AG08396 (cell line): ENCODE measurements at places on chromosomes 4 and X.

GRCh38 chrX:111005166-111005565, 90.8 kb upstream of the PAK3 start:
- DNase-seq: no peak

GRCh38 chr4:38223306-38223705, 263.1 kb downstream of the PTTG2 start:
- no peak for DNase-seq

DNA sequence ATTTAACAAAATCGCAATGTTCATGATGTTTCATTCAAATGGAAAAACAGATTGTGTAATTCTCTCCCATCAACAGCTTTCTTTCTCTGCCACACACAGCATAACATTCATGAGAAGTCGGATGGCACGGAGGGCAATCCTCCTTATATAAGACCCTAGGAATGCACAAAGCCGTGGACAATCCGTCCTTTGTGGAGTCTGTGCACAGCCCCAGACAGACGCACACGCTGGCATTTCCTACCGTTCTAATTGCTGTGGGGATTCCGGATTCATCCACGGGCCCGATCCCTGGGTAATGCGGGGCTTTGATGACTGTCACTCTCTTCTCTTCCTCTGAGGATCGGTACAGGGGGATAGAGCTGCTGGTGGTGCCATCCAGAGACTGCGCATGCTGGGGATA, 121.9 kb upstream of the PDLIM3 start:
- no peak for DNase-seq

GRCh38 chr4:84176016-84176415, 323.1 kb downstream of the NKX6-1 start:
- DNase-seq: no peak

DNA sequence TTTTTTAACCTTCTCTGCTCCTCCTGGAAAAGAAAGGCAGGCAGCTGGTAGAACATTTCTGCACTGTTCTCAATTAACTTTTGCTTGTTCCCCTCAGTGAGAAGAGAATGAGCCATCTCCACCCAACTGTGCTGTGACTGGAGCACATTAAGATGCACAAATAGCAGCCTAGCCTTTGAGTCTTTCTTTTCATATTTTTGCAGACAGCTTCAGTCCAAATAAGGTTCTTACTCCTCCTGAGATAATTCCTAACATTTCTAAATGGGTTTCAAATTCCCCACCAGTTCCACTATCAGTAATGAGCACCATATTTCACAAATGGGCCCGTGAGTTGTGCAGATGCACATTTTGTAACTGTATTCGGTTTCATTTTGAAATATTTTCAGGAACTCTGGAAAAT, 118.6 kb downstream of the SPCS3 start:
- no peak for DNase-seq

- DNase-seq: no peak
Measured at GRCh38 chrX:155434906-155435743, 23.3 kb downstream of the F8A3 start.

GRCh38 chrX:41421071-41421729, 25.9 kb upstream of the NYX start:
- DNase-seq: no peak

- peak; percentile 57 for DNase-seq
Measured at GRCh38 chr4:5381961-5382441, 326.4 kb downstream of the EVC2 start.

DNA sequence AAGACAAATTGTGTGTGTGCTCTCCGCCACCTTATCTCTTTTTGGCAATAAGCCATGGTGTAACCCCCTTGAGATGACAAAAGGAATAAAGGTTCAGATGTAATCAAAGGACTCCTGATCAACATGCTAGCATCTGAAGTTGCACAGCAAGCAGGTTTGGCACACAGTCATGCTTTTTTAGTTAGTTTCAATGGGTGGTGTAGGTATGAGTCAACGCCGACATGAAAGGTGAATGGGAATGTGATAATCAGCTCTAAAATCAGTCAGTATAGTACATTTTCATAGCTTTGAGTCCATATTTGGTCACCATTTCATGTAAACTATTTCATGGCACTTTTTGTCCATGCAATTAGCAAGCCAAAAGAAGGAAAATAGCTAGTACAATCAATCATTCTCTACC, 50.4 kb upstream of the ETNPPL start:
- DNase-seq: no peak

DNA sequence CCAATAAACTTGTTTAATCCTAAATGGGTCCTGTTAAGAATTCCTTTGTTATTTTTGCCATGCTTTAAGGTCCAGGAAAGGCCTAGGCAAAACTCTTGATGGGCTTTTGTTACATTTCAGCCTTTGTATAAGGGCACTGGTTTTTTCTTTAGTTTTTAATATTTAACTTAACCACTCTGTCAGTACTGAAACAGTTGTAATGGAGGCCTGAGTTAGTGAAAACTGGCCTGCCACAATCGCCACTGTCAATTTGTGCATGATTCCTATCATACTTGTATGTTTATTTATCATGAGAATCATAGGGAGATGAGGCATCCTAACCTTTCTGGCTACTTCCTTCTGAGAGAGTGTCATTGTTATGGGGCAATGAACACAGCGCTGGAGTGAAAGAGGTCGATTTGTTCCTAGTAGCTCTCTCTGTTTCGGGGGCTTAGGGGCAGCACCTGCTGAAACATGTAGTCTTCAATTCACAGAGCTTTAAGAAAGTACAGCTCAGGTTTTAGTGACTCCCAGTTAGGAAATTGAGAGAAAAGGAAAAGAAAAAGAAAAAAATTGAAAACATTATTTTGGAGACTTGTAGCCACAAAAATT, 393.8 kb upstream of the FSTL5 start:
- no peak for DNase-seq

- no peak for DNase-seq
Measured at GRCh38 chr4:39994406-39994805, 16.7 kb upstream of the PDS5A start.

- DNase-seq: peak; percentile 17
Measured at GRCh38 chr4:4248885-4249203, 821 bp upstream of the TMEM128 start.

DNA sequence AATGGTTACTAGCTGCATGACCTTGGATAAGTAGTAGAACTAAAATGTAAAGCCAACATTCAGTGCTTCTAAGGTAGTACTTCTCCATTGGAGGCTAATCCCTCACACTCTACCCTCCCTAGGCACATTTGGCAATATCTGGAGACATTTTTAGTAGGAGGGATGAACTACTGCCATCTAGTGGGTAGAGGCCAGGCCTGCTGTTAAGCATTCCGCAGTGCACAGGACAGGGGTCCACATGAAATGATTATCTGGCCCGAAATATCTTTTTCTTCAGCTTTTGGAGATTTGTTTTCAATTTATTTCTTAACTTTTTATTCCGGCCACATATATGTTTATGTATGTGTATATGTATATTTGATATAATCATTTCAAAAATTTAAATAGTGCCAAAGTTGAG, 36.0 kb upstream of the SPANXC start:
- DNase-seq: peak; percentile 8

DNA sequence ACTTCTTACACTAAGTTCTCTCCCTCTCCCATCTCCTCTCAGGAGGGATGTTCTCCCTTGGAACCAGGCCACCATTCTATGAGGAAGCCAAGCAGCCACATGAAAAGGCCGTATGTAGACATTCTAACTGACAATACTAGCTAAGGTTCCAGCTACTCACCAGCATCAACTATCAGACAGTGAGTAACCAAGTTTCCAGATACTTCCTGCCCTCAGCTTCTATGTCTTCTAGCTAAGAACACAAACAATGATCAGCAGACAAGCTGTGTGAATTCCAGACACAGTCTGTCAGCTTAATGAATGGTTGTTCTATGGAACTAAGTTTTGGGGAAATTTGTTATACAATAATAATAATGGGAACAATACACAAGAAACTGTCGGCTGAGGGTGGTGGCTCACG, 50.8 kb downstream of the SMIM14 start:
- DNase-seq: peak; percentile 34

GRCh38 chr4:147430111-147430510, 50.8 kb upstream of the EDNRA start:
- no peak for DNase-seq

GRCh38 chrX:97224148-97224547, 340.4 kb downstream of the RPA4 start:
- DNase-seq: no peak
